ENCODE measurements at places on chromosomes 3 and 15. TPM values are rescaled to one million over a fixed set of nuclear protein-coding genes. Genes with fewer than 3 reads are reported as not detected.

The MAP1A gene
- 12.7 TPM for total RNA-seq

The PRSS50 gene
- total RNA-seq, result not detected

The CHL1 gene
- total RNA-seq, result not detected

The SPATA12 gene
- not detected for total RNA-seq

The FGF12 gene
- total RNA-seq, result not detected

The ARHGEF26 gene
- total RNA-seq, result 0.09 TPM

The IFT57 gene
- 16.7 TPM for total RNA-seq

The P3H2 gene
- not detected for total RNA-seq

The TMEM212 gene
- not detected for total RNA-seq

The ROPN1 gene
- total RNA-seq, result not detected

The NECTIN3 gene
- 1.3 TPM for total RNA-seq

The SLC28A1 gene
- not detected for total RNA-seq

The DUOX2 gene
- total RNA-seq, result not detected

The CCDC191 gene
- 3.0 TPM for total RNA-seq

The ANKRD63 gene
- total RNA-seq, result not detected

The CCDC13 gene
- total RNA-seq, result not detected

The DHFR2 gene
- total RNA-seq, result 10.7 TPM

The CHDH gene
- total RNA-seq, result 12.1 TPM

The SCN11A gene
- not detected for total RNA-seq

The SPTBN5 gene
- total RNA-seq, result 1.0 TPM

The HDC gene
- 0.32 TPM for total RNA-seq

The DNAH12 gene
- total RNA-seq, result 0.14 TPM

The MST1R gene
- total RNA-seq, result 2.1 TPM

The GRAMD1C gene
- 0.23 TPM for total RNA-seq

The EPHB3 gene
- 0.14 TPM for total RNA-seq

The ITGA11 gene
- 0.64 TPM for total RNA-seq

The PCLAF gene
- 115 TPM for total RNA-seq

The RASL12 gene
- total RNA-seq, result not detected

The ALDH1A2 gene
- not detected for total RNA-seq

The ARHGEF3 gene
- total RNA-seq, result 78.4 TPM

The TGM5 gene
- 0.09 TPM for total RNA-seq

All from T-helper 2 cell treated with Interferon-gamma antibody and Interleukin-4, amounts not matched to agents 100 ng/mL and 5 ng/mL, for 36 hours (primary cell).